Stimulated activated CD4-positive, alpha-beta T cell treated with anti-CD3 and anti-CD28 coated beads, Interleukin-1b, Interleukin-23, amount 100 ng/mL, for 1 hour (primary cell): ENCODE measurements at places on chromosomes 1 and 21.

GRCh38 chr1:244920911-244921761, 56.8 kb upstream of the HNRNPU start:
- DNase-seq = no peak

GRCh38 chr1:169601096-169601881, 15.0 kb upstream of the F5 start:
- DNase-seq = no peak

DNA sequence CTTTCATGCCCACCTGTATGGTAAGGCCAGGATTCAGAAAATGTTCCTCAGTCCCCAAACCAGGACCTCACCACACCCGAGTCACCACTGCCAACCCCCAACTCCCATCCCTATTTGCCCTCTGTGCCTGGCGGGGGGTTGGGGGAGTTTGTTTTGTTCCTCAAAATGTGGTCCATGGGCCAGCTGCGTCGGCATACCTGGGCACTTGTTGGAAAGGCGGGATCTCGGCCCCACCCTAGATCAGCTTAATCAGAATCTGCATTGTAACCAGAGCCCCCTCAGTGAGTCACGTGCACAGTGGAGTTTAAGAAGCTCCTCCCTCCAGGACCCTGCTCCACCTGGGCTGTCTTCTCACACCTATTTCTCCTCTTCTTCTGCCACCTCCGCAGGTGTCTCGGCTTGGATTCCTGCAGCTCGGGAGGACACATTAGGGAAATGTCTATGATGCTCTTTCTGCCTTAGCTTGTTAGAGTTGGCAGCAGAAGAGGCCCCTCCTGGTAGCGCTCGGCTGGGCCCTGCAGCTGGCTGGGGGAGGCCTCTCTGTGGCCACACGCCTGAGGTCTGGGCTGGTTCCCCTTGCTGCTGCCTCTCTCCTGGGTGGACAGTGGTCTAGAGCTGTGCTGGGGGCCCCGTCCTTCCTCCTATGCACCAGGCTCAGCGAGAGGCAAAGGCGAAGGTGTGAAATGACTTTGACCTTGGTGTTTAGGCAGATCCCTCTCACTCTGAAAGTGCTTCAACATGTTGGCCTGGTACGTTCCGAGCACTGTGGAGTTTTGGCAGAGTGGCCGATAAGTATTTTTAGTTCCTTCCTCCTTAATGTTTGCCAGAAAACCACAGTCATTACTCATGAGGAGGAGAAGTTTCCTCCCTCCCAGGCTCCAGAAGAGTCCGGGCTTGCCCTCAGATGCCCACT, 41.8 kb upstream of the CAMTA1 start:
- DNase-seq = no peak

GRCh38 chr1:201876148-201876818, 12.4 kb upstream of the SHISA4 start:
- DNase-seq = no peak

GRCh38 chr1:41870076-41870562, 48.6 kb downstream of the HIVEP3 start:
- DNase-seq = no peak
